Left ventricle myocardium inferior (tissue), 1 donor: ENCODE measurements at places on chromosomes 7 and 10. TPM values are rescaled to one million over a fixed set of nuclear protein-coding genes. Genes with fewer than 3 reads are reported as not detected.
A peak's percentile ranks its signal among the peaks of the same experiment; 100 is the strongest.

GRCh38 chr10:34319197-34319846 lies 495.8 kb downstream of the PARD3 start:
- no peak overlapping the region for H3K27ac ChIP-seq
- peaks cover 18% of the 10 kb centered on the region for H3K4me1 ChIP-seq
- H3K36me3 ChIP-seq = peaks cover 9% of the 10 kb centered on the region
- DNase-seq = no peak
- no peaks in the 10 kb centered on the region for H3K27me3 ChIP-seq

DNA sequence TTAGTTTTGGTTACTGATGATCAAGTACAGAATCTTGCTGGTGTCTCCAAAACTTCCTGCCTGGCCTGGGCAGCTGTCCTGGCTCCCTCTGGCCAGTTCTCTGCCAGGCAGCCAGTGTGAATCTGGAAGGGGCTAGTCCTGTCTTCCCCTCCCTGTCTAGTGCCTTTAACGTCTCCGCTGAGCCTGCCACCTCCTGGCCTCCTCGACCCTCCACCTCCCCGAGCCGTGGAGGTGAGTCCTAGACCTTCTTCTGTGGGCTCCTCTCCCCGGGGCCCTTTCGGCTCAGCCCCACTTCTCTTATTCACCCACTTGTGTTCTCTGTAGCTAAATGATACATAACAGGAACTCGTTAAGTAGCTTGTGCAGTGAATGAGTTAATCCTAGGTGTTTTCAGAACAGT lies 218.2 kb downstream of the MGMT start:
- H3K4me3 ChIP-seq = no peak overlapping the region
- peaks cover 2% of the 10 kb centered on the region for H3K4me1 ChIP-seq
- H3K36me3 ChIP-seq = no peaks in the 10 kb centered on the region
- no peak for DNase-seq
- no peaks in the 10 kb centered on the region for H3K27me3 ChIP-seq

GRCh38 chr10:117553142-117553814 lies 10.7 kb downstream of the EMX2 start:
- no peaks in the 10 kb centered on the region for H3K36me3 ChIP-seq
- H3K4me1 ChIP-seq = peaks cover 26% of the 10 kb centered on the region
- H3K27ac ChIP-seq = no peak overlapping the region
- no peak for DNase-seq
- H3K4me3 ChIP-seq = peak overlapping the region; percentile 6
- peaks cover 100% of the 10 kb centered on the region for H3K27me3 ChIP-seq

Gene OPALIN
- not detected for total RNA-seq

Gene ASB10
- total RNA-seq = 35.4 TPM

DNA sequence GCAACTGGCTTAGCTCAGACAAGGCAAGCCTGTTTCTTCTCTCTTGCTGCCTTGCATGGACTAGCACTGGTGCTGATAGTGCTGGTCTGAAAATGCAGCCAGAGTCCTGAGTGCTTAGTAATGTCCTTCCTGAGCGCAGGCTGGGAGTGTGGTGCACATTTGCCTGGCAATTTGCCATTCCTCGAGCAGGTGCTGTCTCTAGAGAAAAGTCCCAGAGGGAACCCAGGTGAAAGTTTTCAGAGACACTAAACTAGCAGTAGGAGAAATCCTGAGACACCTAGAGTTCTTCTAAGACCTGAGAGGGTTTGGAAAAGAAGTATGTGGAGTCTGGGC lies 1.9 kb downstream of the SFTPD start:
- peaks cover 7% of the 10 kb centered on the region for H3K36me3 ChIP-seq
- no peaks in the 10 kb centered on the region for H3K27me3 ChIP-seq
- H3K27ac ChIP-seq = no peak overlapping the region
- H3K4me3 ChIP-seq = no peak overlapping the region

DNA sequence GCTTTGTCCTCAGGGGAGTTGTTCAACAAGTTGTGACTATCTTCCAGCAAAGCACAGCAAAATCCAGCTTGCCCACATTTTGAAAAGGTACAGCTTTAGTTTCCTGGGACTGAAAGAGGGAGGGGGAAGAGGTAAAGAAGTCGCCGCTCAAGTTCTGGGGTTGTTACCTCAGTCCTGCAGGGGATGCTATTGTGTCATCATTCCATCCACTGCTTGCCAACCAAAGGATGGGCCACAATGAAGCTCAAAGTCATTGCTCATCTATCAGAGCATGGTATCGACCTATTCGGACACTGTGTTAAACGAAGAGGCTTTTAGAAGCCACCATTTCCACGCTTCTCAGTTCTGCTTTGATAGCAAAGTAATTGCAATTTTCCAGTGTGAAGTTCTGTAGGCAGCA lies 34.3 kb downstream of the NPY start:
- H3K4me1 ChIP-seq = no peaks in the 10 kb centered on the region
- DNase-seq = no peak
- no peak overlapping the region for H3K4me3 ChIP-seq

DNA sequence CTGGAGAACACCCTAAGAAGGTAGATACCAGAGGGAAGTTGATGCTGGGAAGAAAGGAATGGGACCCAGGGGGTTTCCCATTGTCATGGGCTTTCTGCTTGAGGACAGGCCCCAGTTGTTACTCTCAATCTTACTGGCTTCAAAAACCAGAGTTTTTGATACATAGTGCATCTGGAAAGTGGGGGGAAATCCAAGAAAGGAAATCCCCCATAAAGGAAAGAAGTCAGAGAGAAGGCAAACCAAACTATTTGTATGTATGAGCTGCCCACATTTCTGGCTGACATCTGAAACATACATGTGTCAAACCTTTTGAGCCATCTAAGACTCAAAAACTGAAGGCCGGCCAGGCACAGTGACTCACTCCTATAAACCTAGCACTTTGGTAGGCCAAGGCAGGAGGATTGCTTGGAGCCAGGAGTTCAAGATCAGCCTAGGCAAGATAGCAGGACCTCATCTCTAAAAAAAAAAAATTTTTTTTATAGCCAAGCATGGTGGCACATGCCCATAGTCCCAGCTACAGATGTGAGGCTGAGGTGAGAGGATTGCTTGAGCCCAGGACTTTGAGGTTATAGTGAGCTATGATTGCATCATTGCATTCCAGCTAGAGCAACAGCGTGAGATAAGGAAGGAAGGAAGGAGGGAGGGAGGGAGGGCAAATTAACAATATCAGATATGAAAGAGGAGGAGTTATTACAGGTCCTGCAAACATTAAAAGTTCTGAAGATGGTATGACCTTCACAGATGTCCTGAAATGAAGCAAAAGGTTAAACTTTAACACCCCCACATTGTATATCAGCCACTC lies 6.7 kb upstream of the COA1 start:
- H3K27me3 ChIP-seq = no peaks in the 10 kb centered on the region
- no peaks in the 10 kb centered on the region for H3K4me1 ChIP-seq
- H3K27ac ChIP-seq = no peak overlapping the region
- DNase-seq = no peak

Gene CDHR3
- 11.4 TPM for total RNA-seq

DNA sequence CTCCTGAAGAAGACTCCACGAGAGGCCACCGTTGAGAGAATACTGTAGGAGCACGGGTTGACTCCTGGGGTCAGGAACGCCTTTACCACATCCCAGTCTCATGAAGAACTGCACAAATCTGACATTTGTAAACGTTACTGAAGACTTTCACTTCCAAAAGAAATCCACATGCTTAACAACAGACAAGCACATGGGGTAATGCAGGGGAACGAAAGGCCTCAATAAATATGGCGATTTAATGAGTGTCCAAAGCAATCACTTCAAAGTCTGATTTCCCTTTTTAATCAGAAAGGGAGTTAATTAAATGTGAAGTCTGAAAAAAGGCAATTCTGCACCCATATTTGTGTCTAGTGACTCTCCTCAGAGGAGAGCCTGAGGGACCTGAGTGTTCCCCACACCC lies 94.3 kb upstream of the SLC26A5 start:
- peak overlapping the region; percentile 67 for H3K27ac ChIP-seq
- no peak overlapping the region for H3K4me3 ChIP-seq
- no peaks in the 10 kb centered on the region for H3K36me3 ChIP-seq
- no peaks in the 10 kb centered on the region for H3K27me3 ChIP-seq
- H3K4me1 ChIP-seq = peaks cover 22% of the 10 kb centered on the region

DNA sequence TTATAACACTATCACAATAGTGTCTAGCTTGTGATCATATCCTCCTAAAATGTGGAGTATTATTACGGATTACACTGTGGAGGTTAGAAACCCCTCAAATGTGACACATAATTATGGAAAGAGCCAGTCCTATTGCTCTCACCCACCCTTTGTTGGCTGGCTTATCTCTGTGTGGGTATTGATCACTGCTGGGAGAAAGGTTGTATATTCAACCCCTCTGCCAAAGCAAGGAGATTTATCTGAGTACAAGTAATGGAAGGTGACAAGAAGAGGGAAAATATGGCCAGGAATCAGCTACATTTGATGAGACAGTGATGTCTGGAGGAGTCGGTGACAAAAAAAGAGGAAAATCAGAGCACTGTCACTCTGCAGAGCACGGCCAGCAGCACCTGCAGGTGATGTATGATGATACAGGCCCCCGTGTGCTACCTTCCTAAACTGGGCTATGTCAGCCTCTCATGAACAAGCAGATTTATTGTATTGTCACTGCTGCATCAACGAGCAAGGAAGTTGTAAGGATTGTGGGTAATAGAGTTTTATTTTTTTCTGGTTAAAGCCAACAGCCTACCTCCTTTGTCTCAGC lies 235.3 kb downstream of the PHF14 start:
- no peaks in the 10 kb centered on the region for H3K36me3 ChIP-seq
- H3K27me3 ChIP-seq = no peaks in the 10 kb centered on the region
- H3K27ac ChIP-seq = no peak overlapping the region

Gene FAM25A
- total RNA-seq = not detected

DNA sequence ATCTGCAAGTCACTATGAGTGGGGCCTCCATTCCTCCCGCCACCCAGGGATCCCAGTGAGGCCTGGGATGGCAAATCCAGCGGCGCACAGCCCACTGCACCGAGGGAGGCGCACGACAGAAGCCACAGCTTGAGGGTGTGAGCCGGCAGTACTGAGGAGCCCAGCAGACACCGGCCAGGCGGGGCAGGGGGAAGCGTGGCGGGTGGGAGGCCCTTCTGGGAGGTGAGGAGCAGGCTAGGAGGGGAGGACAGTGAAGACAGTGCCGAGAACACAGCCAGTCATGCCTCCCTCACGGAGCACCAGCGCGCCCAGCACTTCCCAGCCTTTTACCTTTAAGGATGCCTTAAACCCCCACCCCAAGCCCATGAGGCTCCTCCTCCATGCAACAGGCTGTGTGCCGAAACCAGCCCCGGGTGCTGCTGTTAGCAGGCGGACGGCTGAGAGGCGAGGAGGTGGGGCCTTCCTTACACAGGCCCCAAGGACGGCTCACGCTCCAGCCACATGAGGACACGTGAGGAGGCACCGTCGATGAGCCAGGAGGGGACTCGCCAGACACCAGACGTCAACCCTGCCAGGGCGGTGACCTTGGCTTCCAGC lies 258.5 kb downstream of the PTPRN2 start:
- no peak overlapping the region for H3K4me3 ChIP-seq
- no peaks in the 10 kb centered on the region for H3K4me1 ChIP-seq
- no peak overlapping the region for H3K27ac ChIP-seq
- no peak for DNase-seq

Gene MALSU1
- 85.9 TPM for total RNA-seq

Gene STEAP1B
- 0.63 TPM for total RNA-seq

Gene VWDE
- total RNA-seq = not detected

Gene NPSR1
- not detected for total RNA-seq

DNA sequence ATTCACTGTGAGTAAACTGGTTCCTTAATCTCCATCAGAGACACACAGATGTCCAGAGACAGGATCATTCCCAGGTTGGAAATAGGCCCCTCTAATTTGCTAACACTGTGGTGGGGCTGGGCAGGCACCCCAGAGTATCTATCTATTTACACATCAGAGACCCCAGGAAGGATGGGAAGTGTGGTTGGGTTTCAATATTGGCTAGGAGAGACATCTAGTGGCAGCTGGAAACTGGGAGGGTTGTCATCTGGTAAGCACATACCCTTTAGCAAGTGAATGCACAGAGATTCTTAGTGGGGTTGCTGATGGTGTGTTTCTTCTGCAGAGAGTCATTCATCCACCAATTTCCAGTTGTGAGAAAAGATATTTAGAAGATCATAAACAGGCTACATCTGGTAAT lies 36.0 kb upstream of the NRG3 start:
- H3K4me3 ChIP-seq = no peak overlapping the region
- no peaks in the 10 kb centered on the region for H3K27me3 ChIP-seq
- H3K36me3 ChIP-seq = no peaks in the 10 kb centered on the region
- no peaks in the 10 kb centered on the region for H3K4me1 ChIP-seq
- no peak for DNase-seq

- no peaks in the 10 kb centered on the region for H3K27me3 ChIP-seq
- H3K27ac ChIP-seq = no peak overlapping the region
- no peak for DNase-seq
- H3K4me3 ChIP-seq = no peak overlapping the region
- H3K36me3 ChIP-seq = no peaks in the 10 kb centered on the region
Measured at GRCh38 chr7:103947026-103947655, 42.3 kb downstream of the RELN start.

DNA sequence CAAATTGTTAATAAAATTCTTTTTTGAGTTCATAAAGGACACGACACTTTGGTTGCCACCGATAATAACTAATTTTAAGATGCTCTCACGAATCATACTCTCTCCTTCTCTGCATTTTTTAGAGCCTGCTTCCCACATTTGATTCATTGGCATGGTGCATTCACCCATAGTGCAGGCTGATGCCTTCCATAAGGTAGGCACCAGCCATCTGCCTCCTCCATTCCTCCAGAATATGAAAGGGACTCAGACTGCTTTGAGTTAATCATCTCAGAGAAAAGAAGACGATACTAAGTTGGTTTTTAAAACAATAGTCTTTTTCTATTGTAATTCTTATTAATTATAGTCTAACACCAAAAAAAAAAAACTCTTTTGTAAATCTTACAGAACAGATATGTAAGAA lies 33.9 kb upstream of the LRRN3 start:
- no peak for DNase-seq
- no peaks in the 10 kb centered on the region for H3K36me3 ChIP-seq
- no peak overlapping the region for H3K4me3 ChIP-seq
- H3K27ac ChIP-seq = no peak overlapping the region

- no peak overlapping the region for H3K4me3 ChIP-seq
- no peak overlapping the region for H3K27ac ChIP-seq
- no peaks in the 10 kb centered on the region for H3K27me3 ChIP-seq
- DNase-seq = no peak
Measured at GRCh38 chr7:46886669-46887374, 695.1 kb downstream of the TNS3 start.

Gene HNRNPF
- 70.5 TPM for total RNA-seq

- H3K27me3 ChIP-seq = no peaks in the 10 kb centered on the region
- H3K4me3 ChIP-seq = no peak overlapping the region
- H3K36me3 ChIP-seq = peaks cover 7% of the 10 kb centered on the region
Measured at GRCh38 chr7:31767686-31768358, 80.8 kb downstream of the PPP1R17 start.

DNA sequence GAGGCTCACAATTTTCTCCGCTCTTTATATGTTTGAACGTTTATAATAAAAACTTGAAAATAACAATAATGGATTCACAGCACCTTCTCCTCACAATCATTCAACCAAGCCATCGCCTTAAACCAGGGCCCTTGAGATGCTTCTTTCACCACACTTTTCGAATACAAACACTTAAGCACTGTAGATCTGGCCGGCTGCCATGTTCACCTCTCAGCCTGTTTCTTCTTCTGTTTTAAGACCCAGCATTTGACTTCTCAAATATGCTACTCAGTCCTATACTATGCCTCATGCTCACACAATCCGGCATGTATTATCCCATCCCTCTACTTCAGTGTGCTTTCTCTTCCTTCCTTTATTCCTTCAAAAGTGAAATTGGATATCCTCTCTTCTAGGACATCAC lies 280.6 kb downstream of the TFEC start:
- H3K4me3 ChIP-seq = no peak overlapping the region
- no peak overlapping the region for H3K27ac ChIP-seq
- DNase-seq = no peak
- no peaks in the 10 kb centered on the region for H3K4me1 ChIP-seq
- H3K27me3 ChIP-seq = no peaks in the 10 kb centered on the region

Gene KEL
- 0.38 TPM for total RNA-seq
